ENCODE measurements at places on chromosomes 5 and 9. TPM values are rescaled to one million over a fixed set of nuclear protein-coding genes. Genes with fewer than 3 reads are reported as not detected.

Gene GRIA1
- 141 TPM for total RNA-seq

Gene ARHGEF37
- 3.0 TPM for total RNA-seq

Gene RASGRF2
- total RNA-seq = 13.4 TPM

Gene BNC2
- 2.5 TPM for total RNA-seq

Gene HSD17B3
- not detected for total RNA-seq

Gene SPINK4
- not detected for total RNA-seq

Gene QRFP
- not detected for total RNA-seq

Gene SLC1A1
- total RNA-seq = 49.6 TPM

Gene ACER2
- 7.4 TPM for total RNA-seq

Gene FGF10
- 8.3 TPM for total RNA-seq

Gene IQGAP2
- 21.2 TPM for total RNA-seq

Gene PCDHGA9
- total RNA-seq = 14.3 TPM

Gene ZNF658
- total RNA-seq = 26.3 TPM

Gene CLIC3
- not detected for total RNA-seq

Gene DMRTA1
- total RNA-seq = 0.92 TPM

Gene RETREG1
- total RNA-seq = 64.4 TPM

Gene C5orf63
- total RNA-seq = 9.5 TPM

Gene GPX8
- 4.2 TPM for total RNA-seq

Gene CDKN2A
- total RNA-seq = 0.46 TPM

Gene ADGRD2
- total RNA-seq = 0.46 TPM

Gene NEUROG1
- not detected for total RNA-seq

Gene NFIL3
- total RNA-seq = 21.2 TPM

Gene CDC23
- 35.5 TPM for total RNA-seq

Gene NR5A1
- total RNA-seq = 0.69 TPM

Gene ROR2
- 2.3 TPM for total RNA-seq

Gene BTNL8
- total RNA-seq = not detected

Gene TAL2
- 1.4 TPM for total RNA-seq

Gene LMX1B
- total RNA-seq = 1.8 TPM

Gene PCDHGA11
- 18.9 TPM for total RNA-seq

Gene NDFIP1
- 231 TPM for total RNA-seq

Gene FAM221B
- 0.23 TPM for total RNA-seq

Gene CCDC112
- total RNA-seq = 66.7 TPM

Gene PCDHGB1
- 10.4 TPM for total RNA-seq

Gene IL5
- total RNA-seq = not detected

Gene CAMSAP1
- 140 TPM for total RNA-seq

Gene BRD8
- total RNA-seq = 47.3 TPM

Gene SFXN1
- total RNA-seq = 96.4 TPM

Gene TEK
- total RNA-seq = 10.6 TPM

Gene TMC1
- 0.46 TPM for total RNA-seq

Gene OMD
- total RNA-seq = 1.6 TPM

Gene CTXN3
- 8.5 TPM for total RNA-seq

Gene NPDC1
- 23.1 TPM for total RNA-seq

Gene SARDH
- 4.2 TPM for total RNA-seq

Gene FOXD4L4
- 1.4 TPM for total RNA-seq

Gene MLLT3
- total RNA-seq = 57.2 TPM

Gene GDF9
- total RNA-seq = 1.8 TPM

Gene SNX30
- total RNA-seq = 29.8 TPM

Gene PCDHB5
- 11.1 TPM for total RNA-seq

Gene RASEF
- total RNA-seq = 1.4 TPM

Gene C5orf46
- total RNA-seq = not detected

Gene SREK1IP1
- 29.3 TPM for total RNA-seq
